ENCODE measurements at places on chromosomes 13 and 19.

DNA sequence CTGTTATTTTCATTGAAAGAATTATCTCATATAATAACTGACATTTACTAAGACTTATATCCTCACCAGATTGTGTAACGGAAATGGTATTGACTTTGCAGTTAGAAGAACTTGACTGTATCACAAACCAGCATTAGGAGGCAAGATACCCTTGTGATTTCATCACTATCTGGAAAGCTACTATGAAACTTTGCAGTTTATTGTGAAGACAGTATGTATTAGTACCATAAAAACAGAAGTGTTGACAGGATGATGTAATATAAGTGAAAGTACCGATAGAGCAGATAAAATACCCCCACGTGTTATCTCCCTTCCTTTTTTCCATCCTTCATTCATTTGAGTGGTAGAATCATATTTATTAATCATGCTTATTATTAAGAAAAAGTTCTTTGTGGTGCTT lies 365.7 kb upstream of the KLHL1 start:
- DNase-seq, result no peak

- no peak for DNase-seq
These were observed 29.1 kb downstream of the CERS4 start for GRCh38 chr19:8238251-8238650.

DNA sequence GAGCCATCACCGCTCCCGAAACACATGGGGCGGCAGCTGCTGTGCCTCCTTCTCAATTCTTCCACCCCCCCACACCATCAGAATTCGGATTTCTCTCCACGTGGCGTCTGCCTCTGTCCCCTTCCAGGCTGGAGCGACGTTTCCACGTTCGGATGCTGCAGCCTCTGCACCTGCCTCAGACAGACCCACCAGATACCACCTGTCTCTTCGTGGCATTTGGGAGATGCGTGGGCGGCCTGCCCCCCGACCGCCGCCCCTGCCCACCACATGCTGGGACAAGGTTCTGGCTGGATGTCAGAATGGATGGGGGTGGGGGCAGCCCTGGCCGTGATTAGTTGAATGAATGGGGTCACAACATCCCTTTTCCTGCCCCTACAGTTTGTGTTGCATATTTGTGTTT lies 90.0 kb downstream of the SLC7A1 start:
- DNase-seq, result no peak

DNA sequence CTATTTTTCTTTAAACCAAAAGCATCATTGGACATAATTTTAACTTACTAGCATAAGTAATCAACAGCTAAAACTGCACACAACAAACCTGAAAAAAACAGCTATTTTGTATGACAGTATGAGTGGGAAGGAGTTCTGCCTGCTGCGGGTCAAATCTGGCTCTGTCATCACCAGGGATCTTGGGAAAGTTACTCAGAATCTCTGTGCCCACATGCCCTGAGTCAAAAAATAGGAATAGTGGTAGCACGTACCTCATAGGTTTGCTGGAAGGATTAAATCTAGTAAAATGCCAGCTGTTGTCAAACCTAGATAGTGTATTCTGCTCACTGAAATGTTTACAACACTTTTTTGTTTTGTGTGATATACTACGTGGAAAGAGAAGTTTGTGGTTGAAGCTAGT lies 1.1 kb downstream of the CLN5 start:
- DNase-seq, result no peak

- no peak for DNase-seq
These were observed 306.5 kb downstream of the KCTD12 start for GRCh38 chr13:76579701-76580100.
